ENCODE measurements at places on chromosomes 11 and 22. TPM values are rescaled to one million over a fixed set of nuclear protein-coding genes. Genes with fewer than 3 reads are reported as not detected.

The CDC42BPG gene
- 0.36 TPM for total RNA-seq

The PARVA gene
- total RNA-seq: 0.21 TPM

The SUSD2 gene
- 0.11 TPM for total RNA-seq

The OR51Q1 gene
- total RNA-seq: not detected

The TRIM49C gene
- not detected for total RNA-seq

DNA sequence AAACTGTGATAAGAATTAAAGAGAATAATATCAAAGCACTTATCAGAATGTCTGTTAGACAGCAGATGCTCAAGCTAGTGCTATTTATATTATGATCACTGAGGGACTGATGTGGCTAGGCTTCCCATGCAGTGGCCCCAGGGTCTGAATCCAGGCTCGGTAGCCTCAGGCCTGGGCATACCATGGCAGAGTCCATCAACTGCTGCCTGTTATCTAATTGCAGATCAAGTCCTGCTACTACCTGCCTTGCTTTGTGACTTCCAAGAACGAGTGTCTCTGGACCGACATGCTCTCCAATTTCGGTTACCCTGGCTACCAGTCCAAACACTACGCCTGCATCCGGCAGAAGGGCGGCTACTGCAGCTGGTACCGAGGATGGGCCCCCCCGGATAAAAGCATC lies 57.5 kb downstream of the TIMP3 start:
- H3K27ac ChIP-seq: no peak overlapping the region
- no peak for DNase-seq
- H3K36me3 ChIP-seq: no peaks in the 10 kb centered on the region
- no peaks in the 10 kb centered on the region for H3K27me3 ChIP-seq

DNA sequence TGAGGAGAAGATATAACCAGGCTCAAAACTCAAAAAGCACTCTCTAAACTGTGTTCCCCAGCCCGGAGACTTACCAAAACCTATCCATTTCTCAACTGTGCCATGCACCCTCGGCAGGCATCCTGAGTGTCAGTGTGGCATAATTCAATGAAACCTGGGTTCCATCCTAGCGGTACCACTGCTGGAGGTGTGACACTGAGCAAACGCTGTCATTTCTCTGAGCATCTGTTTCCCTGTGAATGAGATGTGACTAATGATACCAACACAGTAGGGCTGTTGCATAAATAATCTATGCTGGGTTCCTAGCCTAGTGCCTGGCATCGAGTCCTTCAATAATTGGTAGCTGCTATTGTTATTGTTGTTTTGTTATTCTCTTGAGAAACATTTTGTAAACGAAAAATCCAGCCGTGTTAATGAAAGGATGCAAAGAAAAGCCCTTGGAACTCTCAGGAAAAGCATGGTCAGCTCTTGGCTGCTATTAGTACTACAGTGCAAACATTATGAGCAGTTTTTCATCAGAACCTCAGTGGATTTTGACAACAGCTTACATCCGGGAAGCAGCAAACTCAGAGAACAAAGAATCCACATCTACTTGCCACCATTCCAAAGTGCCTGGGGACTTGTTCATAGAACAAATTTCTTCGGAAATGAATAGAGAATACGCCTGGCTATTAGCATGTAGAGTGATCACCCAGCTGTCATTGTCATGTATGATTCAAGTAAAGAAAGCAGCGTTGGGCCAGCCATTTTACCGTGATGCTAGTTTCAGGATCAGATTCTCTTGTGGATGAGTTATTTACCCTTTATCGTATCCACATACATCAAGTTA lies 53.7 kb downstream of the TECTA start:
- H3K36me3 ChIP-seq: no peaks in the 10 kb centered on the region
- no peaks in the 10 kb centered on the region for H3K27me3 ChIP-seq
- no peak for DNase-seq
- no peaks in the 10 kb centered on the region for H3K4me1 ChIP-seq

GRCh38 chr11:92739491-92739890 lies 230.0 kb upstream of the MTNR1B start:
- no peaks in the 10 kb centered on the region for H3K36me3 ChIP-seq
- no peaks in the 10 kb centered on the region for H3K4me1 ChIP-seq
- no peaks in the 10 kb centered on the region for H3K27me3 ChIP-seq
- DNase-seq: no peak
- H3K4me3 ChIP-seq: no peak overlapping the region

GRCh38 chr11:75031224-75031753 lies 42.6 kb downstream of the NEU3 start:
- DNase-seq: no peak
- no peak overlapping the region for H3K27ac ChIP-seq
- no peaks in the 10 kb centered on the region for H3K36me3 ChIP-seq
- peaks cover 10% of the 10 kb centered on the region for H3K4me1 ChIP-seq
- no peak overlapping the region for H3K4me3 ChIP-seq

DNA sequence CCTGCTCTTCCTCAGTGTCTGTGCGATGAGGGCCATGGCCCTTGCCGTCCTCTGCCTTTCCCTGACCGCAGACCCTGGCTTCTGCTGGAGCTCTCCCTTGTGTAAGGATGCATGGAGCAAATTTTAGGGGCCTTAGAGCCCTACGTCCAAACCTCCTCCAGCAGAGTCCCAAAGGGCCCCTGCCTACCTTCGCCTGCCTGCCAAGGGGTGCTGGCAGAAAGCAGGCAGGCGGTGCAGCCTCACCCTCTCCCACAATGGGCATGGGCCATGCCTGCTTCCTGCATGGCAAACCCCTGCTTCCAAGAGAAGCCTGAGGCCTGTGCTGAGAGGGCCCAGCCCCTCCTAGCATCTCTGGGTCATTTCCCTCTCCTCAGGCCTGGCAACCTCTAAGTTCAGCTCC lies 71.3 kb upstream of the FGF3 start:
- H3K4me1 ChIP-seq: no peaks in the 10 kb centered on the region
- no peaks in the 10 kb centered on the region for H3K27me3 ChIP-seq
- no peak overlapping the region for H3K4me3 ChIP-seq
- no peak overlapping the region for H3K27ac ChIP-seq

DNA sequence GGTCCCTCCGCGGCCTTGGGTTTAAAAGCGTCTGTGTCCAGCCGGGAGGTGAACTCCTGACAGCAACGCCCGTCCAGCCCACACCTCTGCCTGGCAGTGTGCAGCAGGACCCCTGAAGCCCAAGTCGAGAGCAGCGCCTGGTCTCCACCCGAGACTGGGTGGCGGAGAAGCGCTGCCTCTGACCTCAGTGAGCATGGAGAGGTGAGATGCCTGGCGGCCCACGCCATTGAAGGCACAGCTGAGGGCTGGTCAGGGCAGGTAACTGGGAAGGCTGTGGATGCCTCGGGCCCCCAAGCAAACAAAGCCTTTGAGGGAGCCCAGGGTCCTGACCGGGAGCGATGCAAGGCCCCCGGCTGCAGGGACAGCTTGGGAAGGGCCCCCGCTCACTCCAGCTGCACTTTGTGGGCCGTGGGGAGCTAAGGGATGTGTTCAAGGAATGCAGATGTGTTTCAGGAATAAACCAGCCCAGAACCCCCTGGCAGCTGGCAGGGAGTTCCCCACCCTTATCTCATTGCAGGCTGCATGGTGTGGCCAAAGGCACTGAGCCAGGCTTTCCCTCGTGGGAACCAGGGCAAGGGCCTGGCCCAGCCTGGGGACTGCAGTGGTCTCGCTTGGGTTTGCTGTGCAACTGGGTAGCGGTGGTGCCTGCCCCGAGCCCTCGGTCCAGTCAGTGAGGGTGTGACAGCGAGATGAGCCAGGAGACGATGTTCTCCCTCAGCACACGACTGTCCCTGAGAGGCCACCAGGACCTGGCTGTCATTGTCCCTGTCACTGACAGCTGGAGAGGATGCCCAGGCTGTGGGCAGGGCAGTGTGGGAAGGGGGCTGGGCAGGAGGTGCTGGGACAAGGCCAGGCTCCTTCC lies 92.5 kb downstream of the WNT7B start:
- H3K27ac ChIP-seq: no peak overlapping the region
- DNase-seq: no peak
- H3K4me1 ChIP-seq: no peaks in the 10 kb centered on the region
- H3K36me3 ChIP-seq: no peaks in the 10 kb centered on the region

DNA sequence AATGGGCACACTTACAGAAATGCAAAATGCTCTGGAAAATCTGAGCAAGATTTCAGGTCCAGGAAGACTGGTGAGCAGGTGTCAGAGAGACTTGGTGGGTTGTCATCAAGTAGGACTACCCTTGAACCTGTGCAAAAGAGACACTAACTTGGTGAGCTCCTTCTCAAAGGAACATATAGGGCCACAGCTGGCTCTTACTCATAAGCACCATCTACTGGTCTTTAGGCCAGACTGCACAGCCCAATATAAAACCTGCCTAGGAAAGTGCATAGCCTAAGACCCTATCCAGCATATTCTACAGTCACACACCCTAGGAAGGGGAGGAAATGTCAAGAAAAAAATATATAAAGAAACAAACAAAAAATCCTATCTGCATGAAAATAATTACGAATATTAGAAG lies 18.2 kb upstream of the OR10W1 start:
- H3K36me3 ChIP-seq: no peaks in the 10 kb centered on the region
- H3K4me3 ChIP-seq: no peak overlapping the region
- no peak for DNase-seq
- no peaks in the 10 kb centered on the region for H3K27me3 ChIP-seq
- H3K27ac ChIP-seq: no peak overlapping the region

GRCh38 chr11:9138612-9139579 lies 47.5 kb upstream of the SCUBE2 start:
- H3K4me1 ChIP-seq: no peaks in the 10 kb centered on the region
- H3K36me3 ChIP-seq: peaks cover 13% of the 10 kb centered on the region
- H3K4me3 ChIP-seq: no peak overlapping the region
- H3K27ac ChIP-seq: no peak overlapping the region
- no peaks in the 10 kb centered on the region for H3K27me3 ChIP-seq
- no peak for DNase-seq

DNA sequence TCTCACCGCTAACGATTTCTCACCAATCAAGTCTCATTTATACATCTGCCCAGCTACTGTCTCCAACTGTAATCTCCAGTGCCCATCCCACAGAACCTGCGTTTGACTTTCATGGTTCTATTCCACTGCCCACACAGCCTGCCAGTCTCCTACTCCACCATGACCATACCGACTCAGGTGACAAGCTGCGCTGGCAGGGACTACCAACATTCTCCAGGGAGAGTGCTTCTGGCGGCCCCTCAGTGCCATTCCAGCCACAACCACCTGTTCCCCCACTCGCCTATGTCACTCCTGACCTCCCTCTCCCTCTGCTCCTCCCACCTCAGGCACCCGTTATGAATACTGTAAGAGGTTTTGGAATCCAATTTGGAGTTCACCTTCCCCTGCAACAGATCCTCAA lies 108.5 kb upstream of the BID start:
- no peaks in the 10 kb centered on the region for H3K27me3 ChIP-seq
- H3K36me3 ChIP-seq: peaks cover 9% of the 10 kb centered on the region
- no peak overlapping the region for H3K27ac ChIP-seq
- H3K4me1 ChIP-seq: no peaks in the 10 kb centered on the region
- DNase-seq: no peak

DNA sequence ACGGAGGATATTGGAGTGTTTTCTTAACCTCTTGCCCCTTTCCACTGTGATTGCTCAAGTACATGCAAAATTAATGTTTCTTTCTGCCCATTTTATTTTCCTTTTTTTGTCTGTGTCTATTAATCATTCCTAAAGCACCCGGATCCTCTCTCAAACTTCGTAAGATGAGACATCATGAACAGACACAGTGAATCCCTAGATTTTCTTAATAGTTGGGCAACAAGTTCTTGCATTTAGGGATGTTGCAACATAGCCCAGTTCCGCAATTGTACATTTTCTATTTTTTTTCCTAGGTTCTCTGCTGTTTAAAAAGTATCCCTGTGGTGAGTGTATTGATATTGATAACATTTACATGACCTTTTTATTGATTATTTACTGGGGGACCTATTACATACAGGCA lies 2.9 kb downstream of the FAM111A start:
- H3K4me3 ChIP-seq: peak overlapping the region; percentile 83
- H3K4me1 ChIP-seq: peaks cover 24% of the 10 kb centered on the region
- H3K36me3 ChIP-seq: peaks cover 3% of the 10 kb centered on the region
- no peaks in the 10 kb centered on the region for H3K27me3 ChIP-seq
- peak overlapping the region; percentile 91 for H3K27ac ChIP-seq

GRCh38 chr11:77069969-77070582 lies 3.3 kb downstream of the CAPN5 start:
- no peak overlapping the region for H3K4me3 ChIP-seq
- no peaks in the 10 kb centered on the region for H3K36me3 ChIP-seq
- peaks cover 6% of the 10 kb centered on the region for H3K4me1 ChIP-seq
- H3K27ac ChIP-seq: no peak overlapping the region
- DNase-seq: no peak

All from GM12878 (cell line).